GM03348 (cell line): ENCODE measurements at places on chromosomes 1 and 21.
A peak's percentile ranks its signal among the peaks of the same experiment; 100 is the strongest.

GRCh38 chr1:221429264-221429663 is 312.6 kb downstream of the DUSP10 start:
- DNase-seq = no peak

- no peak for DNase-seq
Measured at GRCh38 chr1:235996048-235996785, 68.7 kb downstream of the NID1 start.

GRCh38 chr1:203813581-203814341 is 18.3 kb downstream of the ZBED6 start:
- no peak for DNase-seq

- DNase-seq = peak; percentile 17
Measured at GRCh38 chr1:14255711-14256110, 342.8 kb upstream of the KAZN start.

DNA sequence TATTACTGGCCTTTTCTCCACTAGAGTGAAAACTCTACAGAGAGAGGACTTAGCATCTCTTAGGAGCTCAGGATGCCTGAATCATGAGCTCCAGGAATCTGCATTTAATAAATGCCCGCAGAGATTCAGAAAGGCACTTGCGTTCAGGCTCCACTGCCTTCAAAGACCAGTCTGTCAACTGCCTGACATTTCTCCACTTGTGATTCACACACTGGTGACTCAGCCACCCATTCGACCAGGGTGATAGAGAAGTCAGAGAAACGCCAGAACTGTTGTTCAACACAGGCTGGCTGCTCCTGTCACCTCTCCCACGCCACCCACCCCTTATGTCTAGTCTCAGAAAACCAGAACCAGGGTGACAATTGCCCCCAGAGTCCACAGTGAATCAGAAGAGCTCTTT is 26.9 kb upstream of the LBR start:
- DNase-seq = peak; percentile 82

- no peak for DNase-seq
Measured at GRCh38 chr1:6198646-6199297, 623 bp downstream of the RPL22 start.

GRCh38 chr1:10918531-10918930 is 93.9 kb upstream of the TARDBP start:
- DNase-seq = peak; percentile 77

GRCh38 chr1:94279462-94279861 is 42.1 kb upstream of the ARHGAP29 start:
- DNase-seq = no peak

GRCh38 chr1:155091071-155092051 is 12.7 kb downstream of the EFNA3 start:
- DNase-seq = peak; percentile 86

GRCh38 chr1:23809751-23810171 is 9.2 kb upstream of the GALE start:
- peak; percentile 83 for DNase-seq

DNA sequence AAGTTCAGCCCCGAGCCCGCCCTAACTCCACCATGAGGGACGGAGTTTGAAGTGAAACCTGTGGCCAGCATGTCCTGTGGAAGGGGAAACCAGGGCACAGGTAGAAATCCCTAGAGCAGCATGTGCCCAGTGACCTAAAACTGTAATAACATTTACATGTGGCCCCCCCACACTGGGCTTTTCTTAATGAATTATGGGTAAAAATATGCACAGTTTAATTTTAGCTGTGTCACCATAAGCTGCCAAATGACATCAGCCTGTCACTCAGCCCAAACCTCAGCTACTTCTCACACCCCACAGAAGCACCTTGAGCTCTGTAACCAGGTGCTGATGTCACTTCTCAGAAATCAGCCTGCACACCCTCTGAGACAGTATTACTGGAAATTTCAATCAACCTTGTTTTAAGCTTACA is 50.0 kb upstream of the SLC19A1 start:
- no peak for DNase-seq

GRCh38 chr1:235679644-235680043 is 30.1 kb upstream of the GNG4 start:
- no peak for DNase-seq

DNA sequence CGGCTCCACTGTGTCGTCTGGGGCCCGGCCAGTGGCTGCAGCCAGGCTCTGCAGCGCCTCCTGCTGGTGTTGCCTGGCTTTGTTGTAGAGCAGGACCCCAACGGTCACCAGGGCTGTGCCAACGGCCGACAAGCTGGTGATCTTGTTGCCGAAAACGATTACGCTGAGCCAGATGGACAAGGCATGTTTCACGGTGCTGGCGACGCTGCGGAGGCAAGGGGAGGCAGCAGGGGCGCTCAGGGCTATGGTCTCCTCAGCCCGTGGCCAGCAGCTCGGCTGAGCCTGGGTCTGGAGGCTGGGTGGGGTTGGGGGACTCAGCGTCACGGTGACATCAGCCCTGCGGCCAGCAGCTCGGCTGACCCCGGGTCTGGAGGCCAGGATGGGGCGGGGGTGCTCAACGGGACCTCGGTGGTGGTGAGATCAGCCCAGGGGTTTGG is 7.0 kb upstream of the CDK11B start:
- no peak for DNase-seq

DNA sequence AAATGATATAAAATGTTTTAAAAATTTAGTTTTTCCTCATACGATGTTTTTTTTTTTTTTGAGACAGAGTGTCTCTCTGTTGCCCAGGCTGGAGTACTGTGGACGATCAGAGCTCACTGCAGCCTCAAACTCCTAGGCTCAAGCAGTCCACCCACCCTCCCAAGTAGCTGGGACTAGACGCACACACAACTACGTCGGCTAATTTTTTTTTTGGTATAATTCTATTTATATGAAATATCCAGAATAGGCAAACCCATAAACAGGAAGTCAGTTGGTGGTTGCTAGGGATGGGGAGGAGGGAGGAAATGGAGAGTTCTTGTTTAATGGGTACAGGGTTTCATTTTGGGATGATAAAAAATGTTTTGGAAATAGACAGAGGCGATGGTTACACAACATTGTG is 56.5 kb downstream of the WARS2 start:
- no peak for DNase-seq

GRCh38 chr21:34075760-34076660 is 2.6 kb downstream of the MRPS6 start:
- DNase-seq = no peak

GRCh38 chr21:8997011-8997440 is 1524.4 kb upstream of the TPTE start:
- no peak for DNase-seq

GRCh38 chr1:235012436-235013210 is 116.0 kb downstream of the TOMM20 start:
- DNase-seq = no peak

- DNase-seq = no peak
Measured at GRCh38 chr1:36565576-36566501, 83.1 kb upstream of the CSF3R start.

GRCh38 chr21:15706696-15707095 is 23.1 kb upstream of the USP25 start:
- peak; percentile 89 for DNase-seq

DNA sequence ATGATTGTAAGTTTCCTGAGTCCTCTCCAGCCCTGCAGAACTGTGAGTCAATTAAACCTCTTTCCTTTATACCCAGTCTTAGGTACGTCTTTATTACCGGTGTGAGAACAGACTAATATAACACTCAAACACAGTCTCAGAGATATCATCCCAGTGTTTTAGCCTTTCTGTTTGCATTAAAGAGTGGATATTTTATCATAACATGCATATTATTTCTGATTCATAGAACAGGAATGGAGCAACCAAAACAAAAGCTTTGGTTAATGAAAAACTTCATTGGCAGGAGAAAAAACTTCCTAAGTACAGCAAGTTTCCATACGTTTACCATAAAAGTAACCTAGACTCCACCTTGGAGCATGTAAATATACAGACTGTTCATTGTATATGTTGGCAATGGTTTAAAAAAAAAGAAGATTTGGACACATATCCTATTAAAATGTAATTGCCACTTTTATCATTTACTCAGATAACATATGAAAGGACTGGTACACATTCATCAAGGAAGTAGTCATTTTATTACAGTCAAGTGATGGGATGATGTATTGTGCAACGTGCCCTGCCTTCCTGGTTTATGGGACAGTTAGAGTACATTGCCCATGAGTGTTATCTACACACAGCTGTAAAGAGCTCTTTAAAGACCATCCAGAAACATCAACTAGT is 144.8 kb downstream of the ETS2 start:
- DNase-seq = peak; percentile 21

DNA sequence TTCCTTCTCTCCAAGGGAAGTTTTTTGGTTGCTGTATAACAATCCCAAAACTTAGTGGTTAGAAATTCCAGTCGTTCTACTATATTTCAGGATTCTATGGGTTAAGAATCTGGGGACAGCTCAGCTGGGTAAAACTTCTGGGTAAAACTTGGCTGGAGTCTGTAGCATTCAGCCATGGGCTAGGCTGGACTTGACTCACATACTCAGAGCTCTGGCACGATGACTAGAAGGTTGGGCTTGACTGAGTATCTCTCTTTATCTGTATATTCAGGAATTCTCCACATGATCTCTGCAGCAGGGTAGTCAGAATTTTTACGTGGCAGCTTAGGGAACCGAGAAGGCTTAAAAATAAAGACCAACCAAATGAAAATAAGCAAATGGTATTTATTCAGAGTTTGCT is 28.2 kb upstream of the HRNR start:
- DNase-seq = peak; percentile 54

DNA sequence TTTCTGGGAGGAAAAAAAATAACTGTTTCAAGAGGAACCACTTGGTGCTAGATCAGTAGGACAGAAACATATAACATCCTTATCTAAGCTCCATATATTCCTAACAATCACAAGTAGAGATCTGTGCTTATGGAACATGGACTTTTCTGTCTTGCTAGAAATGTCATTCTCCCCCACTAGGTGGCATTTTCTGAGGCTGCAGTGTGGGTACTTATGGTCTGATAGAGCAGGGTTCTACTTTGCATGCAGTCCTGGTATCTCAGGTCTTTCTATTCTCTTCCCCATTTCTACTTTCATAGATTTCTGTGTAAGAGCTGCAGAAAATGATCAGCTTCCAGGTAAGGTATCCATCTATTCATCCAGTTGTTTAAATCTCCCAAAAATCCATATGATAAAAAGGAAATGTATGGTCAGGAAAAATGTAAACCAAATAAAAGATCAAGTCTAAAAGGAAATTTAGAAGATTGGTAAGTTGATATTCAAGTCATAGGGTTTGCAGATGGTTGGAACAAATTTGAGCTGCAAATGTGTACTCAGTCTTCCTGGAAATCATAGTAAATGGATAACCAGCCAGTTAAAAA is 1.5 kb downstream of the ZNF684 start:
- peak; percentile 70 for DNase-seq

DNA sequence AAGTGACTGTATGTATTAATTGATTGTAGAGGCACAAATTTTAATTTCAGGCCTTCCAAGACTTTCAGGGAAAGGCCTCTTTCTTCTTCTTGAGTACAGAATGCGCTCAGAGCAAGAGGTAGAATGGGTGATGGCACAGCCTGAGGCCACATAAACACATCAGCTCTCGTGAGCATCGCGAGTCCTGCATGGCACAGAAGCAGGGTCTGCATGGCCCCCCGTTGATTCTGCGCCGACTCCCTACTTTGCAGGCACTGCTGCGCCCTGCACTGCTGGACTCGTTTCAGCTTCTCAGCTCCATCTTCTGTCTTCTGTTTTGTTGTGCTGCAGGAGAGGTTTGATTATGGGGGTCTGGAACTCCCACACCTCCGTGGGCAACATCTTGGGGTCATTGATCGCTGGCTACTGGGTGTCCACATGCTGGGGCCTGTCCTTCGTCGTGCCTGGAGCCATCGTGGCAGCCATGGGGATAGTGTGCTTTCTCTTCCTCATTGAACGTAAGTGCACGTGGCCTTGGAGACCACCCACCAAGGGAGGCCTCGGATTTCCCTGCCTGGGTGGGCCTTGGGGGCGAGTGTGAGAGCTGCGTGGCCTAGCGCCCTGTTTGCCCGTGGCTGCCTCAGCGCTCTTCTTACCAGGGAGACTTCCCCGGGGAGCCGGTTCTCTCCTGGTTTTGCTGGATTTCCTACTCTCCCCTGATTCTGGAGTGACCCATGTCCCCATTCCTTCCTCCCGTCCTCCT is 29.6 kb downstream of the SLC37A1 start:
- DNase-seq = no peak

GRCh38 chr1:11272544-11272831 is 510 bp upstream of the UBIAD1 start:
- no peak for DNase-seq

DNA sequence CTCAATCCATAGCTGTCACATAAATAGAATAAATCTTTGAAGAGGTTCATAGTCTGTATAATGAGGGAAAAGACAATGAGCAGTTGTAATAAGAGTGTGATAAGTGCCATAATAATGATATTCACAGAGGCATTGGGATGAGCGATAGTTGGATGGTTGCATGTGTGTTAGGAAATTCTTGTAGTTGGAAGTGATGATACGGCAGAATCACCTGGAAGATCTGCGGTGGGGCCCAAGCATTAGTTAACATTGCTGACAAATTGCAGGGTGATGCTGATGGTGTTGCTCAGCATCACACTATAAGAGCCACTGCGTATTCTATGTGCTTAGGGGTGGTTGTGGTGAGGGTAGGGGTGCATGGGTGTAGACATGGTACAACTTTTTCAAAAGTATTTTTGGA is 41.1 kb downstream of the ADGRL2 start:
- no peak for DNase-seq

DNA sequence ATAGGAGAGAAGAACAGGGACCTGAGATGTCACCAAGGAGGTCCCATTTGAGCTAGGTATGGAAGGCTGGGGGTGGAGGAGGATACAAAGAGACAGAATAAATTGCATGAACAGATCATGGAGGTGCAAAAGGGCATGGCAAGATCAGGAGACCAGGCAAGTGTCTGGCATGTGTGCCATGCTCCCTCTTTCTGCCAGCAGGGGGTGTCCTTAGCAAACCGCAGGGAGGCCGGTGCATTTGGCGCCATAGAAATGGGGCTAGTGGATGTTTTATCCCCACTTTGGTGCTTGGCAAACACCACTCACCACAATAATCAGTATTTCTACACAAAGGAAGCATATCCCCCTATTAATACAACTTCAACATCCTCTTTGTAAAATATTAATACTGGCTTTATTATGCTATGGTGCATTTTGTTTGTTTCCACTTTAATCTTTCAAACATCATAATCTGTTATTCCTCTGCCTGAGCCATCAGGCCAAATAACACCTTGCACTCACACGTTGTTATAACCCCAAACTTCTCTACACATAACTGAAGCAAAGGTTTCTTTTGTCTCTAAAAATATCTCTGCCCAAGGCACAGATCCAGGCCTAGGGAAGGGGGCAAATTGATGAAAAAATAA is 25.9 kb downstream of the S100A6 start:
- DNase-seq = peak; percentile 58

DNA sequence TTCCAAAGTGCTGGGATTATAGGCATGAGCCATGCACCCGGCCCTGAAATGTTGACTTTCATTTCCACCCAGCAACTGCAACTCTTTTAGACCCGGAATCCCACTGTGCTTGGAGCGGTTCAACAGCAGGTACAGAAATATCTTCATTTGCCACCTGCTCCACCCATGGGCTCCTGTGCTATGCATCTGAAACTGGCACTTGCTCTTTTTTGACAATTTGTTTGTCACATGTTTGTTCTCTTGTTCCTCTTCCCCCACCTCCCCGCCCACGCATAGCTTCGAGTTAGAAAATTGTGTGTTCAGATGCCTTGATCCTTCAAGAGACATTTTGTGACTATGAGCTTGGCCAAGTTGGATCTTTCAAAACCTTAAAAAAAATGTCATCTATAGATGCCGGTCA is 2.4 kb upstream of the IFNLR1 start:
- no peak for DNase-seq
